HuH-7 (cell line): ENCODE measurements at places on chromosomes 7 and 10.

DNA sequence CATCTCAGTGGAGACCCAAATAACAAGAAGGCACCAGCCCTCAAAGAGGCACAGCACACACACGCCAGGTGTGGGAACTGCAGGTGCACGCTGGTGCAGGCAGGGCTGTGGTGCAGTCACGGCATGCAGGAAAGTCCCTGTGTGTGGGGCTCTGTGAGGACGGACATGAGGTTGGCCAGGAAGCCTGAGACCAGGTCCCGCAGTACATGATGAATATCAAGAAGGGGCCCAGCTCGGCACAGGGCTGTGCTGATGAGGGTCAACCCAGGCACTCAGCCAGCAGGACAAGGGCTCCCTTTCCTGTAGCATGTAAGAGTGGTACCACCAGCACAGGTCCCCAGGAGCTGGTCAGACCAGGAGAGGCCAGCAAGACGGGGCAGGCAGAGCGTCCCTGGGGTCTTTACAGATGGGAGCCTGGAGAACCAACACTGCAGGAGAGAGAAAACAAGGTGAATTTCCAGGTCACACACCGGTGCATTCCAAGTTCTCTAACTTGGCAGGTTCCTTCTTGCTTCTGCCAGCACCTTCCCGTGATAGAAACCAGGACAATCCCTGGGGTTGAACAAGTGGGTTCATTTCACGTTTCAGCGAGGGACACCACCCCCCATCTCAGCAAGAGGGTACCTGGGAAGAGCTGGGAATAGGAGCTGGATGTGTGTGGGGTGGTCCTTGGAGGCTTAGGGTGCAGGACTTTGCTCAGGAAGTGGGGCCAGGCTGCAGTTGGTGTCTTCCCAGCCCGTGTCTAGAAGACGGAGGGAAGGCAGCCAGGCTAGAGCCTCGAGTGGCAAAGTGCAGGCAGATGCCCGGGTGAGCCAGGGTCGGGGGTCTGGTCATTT is 244.8 kb upstream of the TCERG1L start:
- DNase-seq, result no peak

DNA sequence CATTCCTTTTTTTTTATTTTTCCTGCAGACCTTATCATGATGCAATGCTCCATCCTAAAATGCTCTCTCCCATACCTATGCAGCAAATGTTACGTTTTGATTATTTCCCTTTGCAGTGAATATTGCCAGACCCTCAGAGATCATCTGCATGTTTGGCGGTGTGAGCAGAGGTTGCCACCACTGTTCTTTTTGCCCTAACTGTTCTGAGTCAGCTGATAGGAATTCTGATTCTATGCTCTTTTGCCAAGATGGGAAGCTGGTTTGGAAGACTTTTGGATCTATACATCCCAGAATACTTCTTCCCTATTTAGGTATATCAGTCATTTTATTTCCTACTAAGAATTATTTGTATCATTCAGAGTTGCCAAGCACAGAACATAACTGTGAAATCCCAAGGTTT is 130.5 kb downstream of the KLF6 start:
- DNase-seq, result no peak

DNA sequence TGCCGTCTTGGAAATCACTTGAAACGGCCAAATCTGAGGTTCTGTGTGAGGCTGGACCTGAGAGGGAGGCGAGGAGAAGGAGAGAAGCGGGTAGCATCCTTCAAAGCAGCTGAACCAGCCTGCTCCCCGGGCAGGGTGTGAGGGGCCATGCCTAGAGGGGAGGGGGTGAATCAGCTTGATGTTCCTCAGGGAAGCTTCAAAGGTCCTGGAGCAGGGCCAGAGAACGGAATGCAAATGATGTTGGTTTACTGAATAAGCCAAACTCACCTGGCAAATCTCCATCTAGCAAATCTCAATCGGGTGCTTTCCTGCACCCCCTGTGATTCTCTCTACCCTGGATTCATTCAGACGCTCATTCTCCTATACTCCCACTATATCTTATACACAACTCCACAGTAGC is 226.9 kb downstream of the WDR11 start:
- no peak for DNase-seq

DNA sequence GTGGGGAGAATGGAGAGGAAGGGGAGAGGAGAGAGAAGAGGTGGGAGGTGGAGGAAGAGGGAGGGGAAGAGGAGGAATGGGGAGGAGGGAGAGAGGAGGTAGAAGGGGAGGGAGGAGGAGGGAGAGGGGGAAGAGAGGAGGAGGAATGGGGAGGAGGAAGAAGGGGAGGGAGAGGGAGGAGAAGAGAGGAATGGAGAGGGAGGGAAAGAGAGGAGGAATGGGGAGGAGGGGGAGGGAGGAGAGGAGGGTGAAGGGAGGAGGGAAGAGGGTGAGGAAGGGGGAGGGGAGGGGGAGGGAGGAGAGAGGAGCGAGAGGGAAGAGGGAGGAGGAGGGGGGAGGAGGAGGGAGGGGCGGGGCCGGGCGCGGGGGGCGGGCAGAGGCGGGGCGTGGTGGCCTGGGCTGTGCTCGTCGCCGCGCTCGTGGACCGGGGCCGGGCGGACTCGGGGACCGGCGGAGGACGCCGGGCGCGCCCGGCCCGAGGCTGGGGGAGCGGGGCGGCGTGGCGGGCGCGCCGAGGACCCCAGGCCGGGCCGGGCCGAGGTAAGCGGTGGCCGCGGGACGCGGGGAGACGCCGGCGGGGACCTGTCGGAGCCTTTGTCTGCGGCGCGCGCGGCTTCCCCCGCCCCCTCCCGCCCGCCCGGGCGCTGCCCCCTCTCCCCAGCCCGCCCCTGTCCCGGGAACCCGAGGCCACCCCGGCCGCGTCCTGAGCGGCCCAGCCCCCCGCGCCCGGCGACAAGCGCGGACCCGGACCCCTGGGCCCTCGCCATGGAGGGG is at the start of gene SLC29A4:
Gene SLC29A4 (plus strand): TSS at position 401 of the 774 bp plus-strand sequence. CDS start 4,874 bp downstream, outside the sequence.
- no peak for DNase-seq

DNA sequence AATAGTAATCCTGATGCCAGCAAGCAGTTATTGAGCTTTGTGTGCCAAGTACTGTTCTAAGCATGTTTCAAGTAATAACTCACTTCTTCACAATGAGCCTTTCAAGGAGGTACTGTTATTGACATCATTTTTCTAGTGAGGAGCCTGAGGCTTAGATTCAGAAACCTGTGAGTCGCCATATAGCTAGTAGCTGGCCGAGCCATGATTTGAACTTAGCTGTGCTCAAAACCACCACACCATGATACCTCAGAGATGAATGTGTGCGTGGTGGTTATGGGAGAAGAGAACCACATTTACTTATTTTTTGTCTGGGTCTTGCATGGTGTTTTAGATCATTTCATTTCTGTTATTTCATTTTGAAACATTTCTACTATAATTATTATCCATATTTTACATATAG is 578.9 kb downstream of the AUTS2 start:
- no peak for DNase-seq

DNA sequence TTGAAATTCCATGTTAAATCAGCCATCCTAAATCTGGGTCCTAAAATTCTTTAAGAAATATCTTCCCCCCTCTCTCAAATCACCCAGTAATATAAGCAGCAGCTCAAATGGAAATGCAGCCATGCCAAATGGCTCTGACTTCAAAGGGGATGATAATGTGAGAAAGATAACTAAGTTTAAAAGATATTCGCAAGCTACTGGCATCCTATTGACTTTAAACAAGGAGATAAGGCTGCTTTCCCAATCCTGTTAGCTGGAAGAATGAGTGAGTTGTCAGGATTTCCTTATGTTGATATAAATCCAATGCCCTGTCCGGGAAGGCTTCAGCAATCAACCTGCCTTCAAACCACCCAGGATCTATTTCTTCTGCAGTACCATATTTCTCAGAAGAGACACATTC is 172.0 kb downstream of the FANK1 start:
- no peak for DNase-seq

DNA sequence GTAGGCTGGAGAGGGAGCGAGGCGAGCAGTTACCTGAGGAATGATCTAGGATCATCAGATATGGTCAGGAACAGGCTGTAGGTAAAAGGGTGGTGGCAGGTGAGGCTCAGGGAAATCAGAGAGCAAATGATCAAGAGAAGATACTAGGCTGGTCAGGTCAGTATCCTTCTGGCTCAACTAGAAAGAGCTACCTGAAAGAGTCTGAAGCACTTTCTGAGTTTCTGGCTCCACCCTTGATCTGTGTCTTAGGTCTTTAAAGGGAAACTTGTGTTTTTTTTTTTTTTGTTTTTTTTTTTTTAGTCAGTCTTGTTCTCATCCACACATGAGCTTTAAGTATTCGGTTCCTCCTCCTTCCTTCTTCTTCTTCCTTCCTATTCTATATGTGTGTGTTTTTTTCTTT is 10.5 kb downstream of the ADAM22 start:
- DNase-seq, result no peak

- no peak for DNase-seq
Measured at GRCh38 chr10:35606430-35606829, 1.3 kb downstream of the GJD4 start.

DNA sequence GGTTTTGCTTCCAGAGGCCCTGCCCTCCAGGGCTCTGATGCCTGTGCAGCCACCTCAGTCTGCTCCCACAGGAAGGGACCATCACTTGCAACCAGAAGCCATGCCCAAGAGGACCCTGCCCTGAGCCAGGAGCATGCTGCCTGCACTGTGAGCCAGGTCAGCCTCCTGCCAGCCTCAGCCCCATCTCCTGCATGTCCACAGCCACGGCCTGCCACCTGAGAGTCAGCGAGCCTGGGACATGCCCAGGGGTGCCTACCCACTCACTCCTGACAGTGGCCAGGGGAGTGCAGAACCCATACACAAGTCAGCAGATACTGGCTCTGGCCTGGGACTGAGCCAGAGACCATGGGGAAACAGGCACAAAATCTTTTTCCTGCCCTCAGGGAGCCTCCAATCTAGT is 6.6 kb upstream of the KCP start:
- no peak for DNase-seq

DNA sequence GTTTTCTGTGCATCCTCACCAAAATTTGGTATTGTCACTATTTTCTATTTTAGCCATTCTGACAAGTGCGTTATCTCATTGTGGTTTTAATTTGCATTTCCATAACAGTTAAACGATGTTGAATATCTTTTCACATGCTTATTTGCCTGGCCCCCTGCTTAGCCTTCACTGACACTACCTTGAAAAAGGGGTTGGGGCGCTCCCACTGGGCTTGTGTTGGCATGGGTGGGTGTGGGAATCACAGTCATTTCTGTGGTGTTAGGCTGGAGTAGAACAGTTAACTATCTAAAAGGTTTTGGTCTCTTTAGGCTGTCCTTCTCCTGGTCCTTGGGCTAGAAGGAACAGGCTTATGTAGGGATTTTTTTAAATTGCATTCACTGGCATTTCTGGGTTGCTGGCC is 72.2 kb upstream of the TMEM140 start:
- DNase-seq, result no peak

DNA sequence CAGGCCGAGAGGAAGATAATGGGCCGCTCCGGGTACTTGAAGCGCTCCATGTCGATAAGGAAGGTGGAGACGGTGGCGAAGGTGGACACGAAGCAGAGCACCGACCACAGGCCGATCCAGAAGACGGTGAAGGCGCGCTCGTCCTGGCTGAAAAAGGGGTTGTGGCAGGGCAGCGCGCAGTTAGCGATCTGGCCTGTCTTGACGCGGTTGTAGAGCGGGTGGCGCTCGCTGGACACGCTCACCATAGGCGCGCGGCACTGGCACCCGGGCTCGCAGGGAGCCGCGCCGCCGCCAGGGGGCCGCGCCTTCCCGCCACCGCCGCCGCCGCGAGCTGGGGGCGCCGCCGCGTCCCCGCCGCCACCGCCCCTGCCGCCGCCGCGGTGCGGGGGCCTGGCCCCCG is 1.6 kb downstream of the FZD8 start:
- DNase-seq, result peak; percentile 63

DNA sequence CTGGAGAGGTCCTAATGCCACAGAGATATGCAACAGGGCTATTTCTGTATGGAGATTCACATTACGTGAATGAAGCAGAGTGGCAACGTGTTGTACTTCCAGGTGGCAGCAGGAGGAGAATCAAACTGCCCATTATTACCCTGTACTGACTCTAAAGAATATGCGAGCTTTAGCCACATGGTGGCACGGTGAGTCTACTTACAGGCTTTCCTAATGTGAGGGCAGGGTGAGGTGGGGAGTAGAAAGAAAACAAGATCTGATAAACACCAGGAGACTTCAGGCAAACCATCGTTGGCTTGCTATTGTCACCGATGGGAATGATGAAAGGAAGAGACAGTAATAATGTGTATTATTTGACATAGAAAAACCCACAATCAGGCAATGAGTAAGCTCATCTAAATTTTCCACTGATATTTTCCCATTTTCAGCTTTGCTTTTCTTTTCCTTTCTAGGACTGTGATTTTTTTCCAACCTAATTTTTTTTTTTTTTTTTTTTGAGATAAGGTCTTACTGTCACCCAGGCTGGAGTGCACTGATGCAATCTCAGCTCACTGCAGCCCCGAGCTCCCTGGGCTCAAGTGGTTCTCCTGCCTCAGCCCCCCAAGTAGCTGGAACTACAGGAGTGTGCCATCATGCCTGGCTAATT is 164.3 kb downstream of the BTAF1 start:
- DNase-seq, result peak; percentile 66

GRCh38 chr7:151091431-151091830 is 5.2 kb downstream of the AGAP3 start:
- peak; percentile 70 for DNase-seq

DNA sequence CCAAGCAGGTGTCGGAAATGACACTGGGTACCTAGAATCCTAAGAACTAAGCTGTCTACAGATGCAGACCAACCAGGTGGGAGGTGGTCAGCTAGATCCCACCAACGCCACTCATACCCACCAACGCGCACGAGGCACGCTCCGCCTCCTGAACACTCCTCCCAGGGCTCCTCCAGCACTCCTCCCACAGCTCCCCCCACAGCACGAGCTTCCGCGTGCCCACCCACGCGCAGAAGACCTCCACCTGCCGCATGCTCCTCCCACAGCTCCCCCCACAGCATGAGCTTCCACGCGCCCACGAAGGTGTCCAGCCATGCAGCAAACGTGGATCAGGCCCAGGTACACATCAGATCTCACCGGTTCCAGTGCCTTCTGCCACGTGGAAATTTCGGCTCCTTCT is 196.0 kb downstream of the MAD1L1 start:
- DNase-seq, result no peak

DNA sequence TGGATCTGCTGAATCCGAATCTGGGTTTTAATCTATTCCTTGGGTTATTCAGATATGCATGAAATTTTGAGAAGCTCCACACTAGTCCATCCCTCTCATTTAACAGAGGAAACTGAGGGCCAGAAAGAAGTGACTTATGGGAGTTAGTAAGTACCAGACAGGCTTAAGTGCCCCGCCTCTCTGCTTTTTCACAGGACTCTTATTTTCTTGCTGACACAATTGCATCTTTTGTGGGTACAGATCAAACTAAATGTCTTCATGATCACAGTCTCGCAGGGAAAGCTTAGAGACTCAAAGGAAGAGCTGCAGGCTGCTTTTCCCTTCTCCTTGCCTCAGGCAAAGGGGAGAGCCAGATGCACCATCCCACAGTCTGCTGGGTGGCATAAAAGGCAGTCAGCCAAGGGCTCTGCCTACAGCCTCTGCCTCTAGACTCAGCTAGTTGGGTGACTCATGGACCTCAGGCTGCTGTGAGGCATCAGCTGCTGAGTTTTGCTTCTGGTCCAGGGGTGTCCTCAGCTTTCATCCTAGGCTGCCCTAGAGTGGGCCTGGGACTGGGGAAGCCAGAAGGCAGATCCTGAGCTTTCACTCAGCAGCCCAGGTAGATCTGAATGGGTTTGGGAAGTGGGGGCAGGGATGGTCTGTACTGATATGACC is 11.6 kb downstream of the GOLGA7B start:
- no peak for DNase-seq

- no peak for DNase-seq
Measured at GRCh38 chr10:72567421-72567820, 58.5 kb downstream of the MICU1 start.

GRCh38 chr7:31052841-31053601 is 913 bp downstream of the ADCYAP1R1 start:
- DNase-seq, result no peak

GRCh38 chr7:75900617-75901315 is 14.2 kb upstream of the POR start:
- DNase-seq, result no peak
